Left ventricle myocardium superior (tissue), 1 donor: ENCODE measurements at places on chromosomes 6 and 20.

DNA sequence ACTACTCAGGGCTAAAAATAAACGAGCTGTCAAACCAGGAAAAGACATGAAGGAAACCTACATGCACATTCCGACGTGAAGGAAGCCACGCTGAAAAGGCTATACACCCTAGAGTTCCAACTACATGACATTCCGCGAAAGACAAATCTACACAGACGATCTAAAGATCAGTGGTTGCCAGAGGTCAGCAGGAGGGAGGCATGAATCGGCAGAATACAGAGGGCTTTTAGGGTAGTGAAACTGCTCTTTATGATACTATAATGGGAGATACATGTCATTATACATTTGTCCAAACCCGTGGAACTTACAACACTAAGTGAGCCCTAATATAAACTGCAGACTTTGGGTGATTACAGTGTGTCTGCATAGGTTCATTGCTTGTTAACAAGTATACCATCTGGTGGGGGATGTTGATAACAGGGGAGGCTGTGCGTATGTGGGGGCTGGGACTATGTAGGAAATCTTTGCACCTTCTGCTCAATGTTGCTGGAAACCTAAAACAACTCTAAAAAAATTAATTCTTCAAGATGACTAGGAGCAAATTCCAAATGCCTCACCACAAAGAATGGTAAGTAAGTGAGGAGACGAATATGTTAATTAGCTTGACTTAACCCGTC is 132.2 kb upstream of the CDH4 start:
- DNase-seq: no peak

DNA sequence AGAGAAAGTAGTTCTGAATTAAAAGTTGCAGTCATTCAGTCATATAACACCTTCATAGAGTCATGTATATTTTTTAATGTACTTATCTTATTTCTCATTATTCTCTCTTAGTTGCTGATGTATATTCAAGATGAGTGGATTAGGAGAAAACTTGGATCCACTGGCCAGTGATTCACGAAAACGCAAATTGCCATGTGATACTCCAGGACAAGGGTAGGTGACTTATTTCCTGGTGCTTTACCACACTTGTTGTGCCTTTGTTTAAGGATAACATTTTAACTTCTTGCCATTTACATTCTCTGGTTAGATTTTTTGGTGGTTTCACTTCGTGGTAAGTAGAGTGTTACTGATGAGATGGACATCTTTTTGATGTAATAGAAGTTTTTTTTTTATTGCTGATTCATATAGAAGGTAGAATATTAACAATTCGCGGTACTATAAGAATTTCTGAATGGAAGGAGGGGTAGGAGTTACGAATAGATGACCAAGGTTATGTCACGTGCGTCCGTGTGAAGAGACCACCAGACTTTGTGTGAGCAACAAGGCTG is 120.5 kb downstream of the NCOA3 start:
- no peak for DNase-seq

DNA sequence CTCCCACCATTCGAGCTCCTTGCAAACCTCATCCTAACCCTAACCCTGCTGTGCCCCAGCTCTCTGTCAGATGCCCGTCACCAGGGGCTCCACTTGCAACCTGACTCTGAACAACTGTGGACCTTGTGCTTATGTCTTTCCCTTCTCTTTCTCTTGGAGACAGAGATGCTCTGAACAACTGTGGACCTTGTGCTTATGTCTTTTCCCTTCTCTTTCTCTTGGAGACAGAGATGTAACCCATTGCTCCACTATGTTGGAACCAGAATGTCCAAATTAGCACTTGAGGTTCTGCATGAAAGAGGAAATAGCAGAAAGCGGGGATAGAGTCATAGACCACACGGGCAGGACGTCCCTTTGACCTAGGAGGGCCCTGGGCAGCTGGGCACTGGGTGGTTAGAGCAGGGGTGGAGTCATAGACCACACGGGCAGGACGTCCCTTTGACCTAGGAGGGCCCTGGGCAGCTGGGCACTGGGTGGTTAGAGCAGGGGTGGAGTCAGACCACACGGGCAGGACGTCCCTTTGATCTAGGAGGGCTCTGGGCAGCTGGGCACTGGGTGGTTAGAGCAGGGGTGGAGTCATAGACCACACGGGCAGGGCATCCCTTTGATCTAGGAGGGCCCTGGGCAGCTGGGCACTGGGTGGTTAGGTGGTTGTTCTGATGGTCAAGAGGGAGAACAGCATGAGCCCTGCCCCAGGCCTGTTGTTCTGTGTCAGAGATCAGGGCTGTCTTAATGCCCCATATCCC is 22.2 kb downstream of the PCMTD2 start:
- DNase-seq: no peak

- DNase-seq: no peak
Measured at GRCh38 chr6:40885139-40885774, 153.8 kb downstream of the UNC5CL start.

DNA sequence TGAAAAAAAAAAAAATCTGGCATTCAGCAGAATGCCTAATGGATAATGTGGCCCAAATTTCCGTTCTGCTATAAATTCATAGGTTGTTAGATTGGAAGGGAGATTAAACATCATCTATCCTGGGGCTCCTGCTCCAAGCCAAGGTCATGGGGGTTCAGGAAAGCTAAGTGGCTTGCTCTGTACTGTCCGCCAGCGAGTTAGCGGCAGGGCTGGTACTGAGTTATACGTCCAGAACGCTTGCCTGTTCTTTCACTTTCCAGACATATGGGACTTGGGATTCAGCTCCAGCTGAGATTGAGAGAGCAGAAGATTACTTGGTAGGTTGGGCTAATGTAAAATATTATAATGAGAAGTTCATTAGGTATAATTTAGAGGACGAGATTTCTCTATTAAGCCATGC is 858 bp downstream of the RWDD1 start:
- peak; percentile 37 for DNase-seq

DNA sequence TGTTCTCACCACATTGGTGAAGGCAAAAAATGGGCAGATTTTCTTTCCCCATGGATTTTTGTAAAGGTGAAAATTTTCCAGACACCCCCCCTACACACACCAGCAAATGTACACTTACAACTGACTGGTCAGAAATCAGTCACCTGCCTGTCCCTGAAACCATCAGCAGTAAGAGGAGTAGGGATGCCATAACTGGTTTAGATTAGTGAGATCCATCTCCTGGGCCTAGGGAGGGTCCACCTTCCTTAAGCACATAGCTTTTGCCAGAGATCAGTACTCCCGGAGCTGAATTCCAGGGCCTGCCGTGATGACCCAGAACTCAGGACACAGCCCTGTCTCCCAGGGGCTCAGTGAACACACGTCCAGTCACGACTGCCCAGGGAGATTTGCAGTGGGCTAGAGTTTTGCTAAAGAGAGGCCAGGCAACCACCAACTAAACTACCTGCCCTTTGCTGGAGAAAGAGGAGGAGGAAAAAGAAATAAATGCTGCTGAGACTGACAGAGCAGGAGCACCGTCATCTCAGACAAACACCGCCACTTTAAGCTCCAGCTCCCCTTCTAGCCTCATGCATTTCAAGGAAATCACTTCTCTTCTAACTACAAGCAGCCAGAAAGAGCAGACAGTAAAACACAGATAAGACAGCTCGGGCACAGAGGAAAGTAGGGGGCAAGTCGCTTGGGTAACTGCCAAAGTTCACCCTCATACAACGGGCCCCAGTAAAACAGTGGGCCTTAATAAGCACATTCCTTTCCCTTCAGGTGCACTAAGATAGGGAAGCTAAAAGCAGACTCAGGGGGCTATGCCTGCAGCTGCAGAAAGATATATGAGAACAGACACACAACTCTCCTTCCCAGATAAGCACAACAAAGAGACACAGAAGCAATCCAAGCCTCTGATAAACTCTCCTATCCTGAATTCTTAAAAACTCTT is 82.6 kb upstream of the SPTLC3 start:
- DNase-seq: no peak

GRCh38 chr6:34865107-34865506 is 22.7 kb downstream of the TAF11 start:
- DNase-seq: no peak

- DNase-seq: no peak
Measured at GRCh38 chr6:96878143-96878542, 19.5 kb downstream of the NDUFAF4 start.

DNA sequence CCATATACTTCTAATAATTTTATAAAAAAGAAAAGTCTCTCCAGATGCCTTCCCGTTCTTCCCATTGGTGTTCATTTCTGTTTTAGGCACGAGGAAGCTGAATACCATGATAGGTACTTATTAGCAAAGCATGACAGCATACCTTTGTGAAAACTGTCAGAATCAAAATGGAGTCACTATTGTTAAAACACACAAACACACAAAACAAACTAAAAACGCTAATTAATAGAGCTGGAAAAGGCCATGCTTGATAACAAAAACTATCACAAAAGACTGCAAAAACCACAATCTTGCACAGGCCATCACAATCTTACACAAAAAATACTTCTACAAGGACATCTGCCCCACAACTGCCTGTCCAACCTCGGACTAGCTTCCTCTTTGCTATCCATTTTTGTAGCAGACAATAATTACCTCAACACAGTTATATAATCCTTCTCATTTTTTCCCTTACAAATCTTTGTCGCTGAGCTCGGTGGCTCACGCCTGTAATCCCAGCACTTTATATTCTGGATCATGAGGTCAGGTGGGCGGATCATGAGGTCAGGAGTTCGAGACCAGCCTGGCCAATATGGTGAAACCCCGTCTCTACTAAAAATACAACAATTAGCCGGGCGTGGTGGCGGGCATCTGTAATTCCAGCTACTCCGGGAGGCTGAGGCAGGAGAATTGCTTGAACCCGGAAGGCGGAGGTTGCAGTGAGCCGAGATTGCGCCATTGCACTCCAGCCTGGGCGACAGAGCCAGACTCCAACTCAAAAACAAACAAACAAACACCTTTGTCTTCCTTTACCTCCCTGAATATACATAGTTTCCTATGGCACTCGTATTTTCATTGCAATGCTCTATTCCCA is 3.2 kb upstream of the ABT1 start:
- no peak for DNase-seq

GRCh38 chr20:9068233-9068801 is 570 bp upstream of the PLCB4 start:
- DNase-seq: peak; percentile 79

DNA sequence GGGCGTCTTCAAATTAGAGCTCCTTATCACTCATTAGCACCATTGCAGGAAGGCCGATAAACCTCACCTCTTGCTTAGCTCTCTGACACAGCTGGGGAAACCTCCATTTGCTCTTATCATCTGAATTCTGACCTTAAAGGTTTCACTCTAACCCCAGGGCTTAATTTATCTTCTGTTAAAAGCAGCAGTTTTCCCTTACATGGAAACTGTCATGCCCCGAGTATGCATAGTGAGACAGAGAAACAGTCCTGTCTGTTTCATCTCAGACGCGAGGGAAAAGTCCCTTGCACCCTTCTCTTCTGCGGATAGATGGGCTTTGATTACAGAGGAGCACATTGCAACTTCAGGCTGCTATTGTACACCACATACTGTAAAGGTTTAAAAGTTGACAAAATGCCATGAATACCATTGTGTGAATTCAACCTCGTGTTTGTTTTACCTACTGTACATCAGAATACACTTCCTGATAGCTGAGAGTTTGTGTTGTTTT is 191.5 kb upstream of the BMP2 start:
- DNase-seq: no peak

DNA sequence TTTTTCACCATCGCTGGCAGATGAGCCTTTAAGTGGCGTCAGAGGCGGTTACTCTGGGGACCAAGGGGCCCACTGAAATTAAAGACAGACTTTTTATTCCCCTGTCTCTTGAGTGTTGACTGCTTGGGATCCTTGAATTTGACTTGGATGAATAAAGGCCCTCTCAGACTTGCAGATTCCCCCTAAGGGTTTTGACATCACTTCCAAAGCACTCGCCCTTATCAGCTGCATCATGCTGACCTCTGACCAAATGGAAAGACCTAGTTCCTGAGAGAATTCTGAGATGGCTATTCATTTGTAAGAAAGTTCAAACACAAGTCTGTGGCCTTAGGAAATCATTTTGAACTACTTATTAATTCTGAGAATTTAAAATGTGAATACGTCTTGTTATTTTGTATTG is 13.5 kb upstream of the MOXD1 start:
- peak; percentile 36 for DNase-seq

DNA sequence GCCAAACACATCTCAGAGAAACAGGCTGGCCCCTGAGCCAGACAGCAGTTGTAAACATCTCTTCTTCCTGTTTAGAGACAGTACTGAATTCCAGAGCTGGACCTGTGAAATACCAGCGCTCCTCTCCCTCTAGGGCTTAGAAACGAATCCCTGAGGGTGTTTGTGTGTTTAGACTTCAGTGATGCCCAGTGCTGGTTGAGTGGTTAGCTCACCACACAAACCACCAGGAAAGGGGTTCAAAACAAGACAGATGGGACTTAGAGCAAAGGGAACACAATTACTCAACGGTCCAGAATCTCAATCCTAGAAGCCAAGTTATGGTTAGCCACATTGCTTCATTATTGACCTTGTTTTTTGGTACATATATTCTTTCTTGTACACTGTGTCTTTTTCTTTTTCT is 108.7 kb upstream of the TMEM170B start:
- no peak for DNase-seq

GRCh38 chr6:141326925-141327324 is 805.8 kb upstream of the GJE1 start:
- DNase-seq: no peak

DNA sequence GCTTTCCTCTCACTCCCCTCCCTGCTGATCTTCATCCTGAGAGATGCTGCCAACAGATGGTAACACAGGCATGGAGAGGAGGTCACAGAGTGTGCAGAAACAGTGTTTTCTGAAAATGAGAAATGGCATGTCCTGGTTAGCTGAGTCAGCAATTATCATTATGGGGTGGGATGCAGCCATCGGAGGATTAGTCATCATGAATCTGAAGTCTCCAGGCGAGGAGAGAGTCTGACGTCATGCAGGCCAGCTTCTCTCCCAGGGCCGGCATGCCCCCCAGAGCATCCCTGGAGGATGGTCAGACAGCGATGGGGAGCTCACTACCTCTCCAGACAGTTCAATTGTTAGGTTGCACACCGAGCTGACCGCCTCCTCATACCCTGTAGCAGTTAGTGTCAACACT is 4.7 kb upstream of the GTSF1L start:
- DNase-seq: no peak

DNA sequence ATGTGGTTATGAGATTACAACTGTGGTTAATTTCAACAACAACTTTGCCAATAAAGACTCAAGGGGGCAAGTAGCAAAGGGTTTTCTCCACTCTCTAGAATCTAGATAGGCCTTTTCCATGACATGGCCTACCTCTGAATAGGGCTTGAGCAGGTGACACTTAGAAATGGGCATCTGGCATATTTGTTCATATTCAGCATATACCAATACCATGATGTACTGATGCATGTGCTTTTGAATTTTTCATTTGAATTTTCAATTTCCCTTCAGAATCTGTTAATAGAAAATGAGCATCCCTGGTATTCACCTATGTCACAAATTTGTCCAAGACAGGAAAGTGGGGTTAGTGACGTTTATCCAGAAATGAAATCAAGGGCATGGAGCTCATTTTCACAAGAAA is 757.5 kb upstream of the NRSN1 start:
- DNase-seq: no peak

GRCh38 chr6:96227135-96227534 is 211.4 kb downstream of the FUT9 start:
- DNase-seq: no peak

- DNase-seq: no peak
Measured at GRCh38 chr20:2671977-2672376, 8.0 kb upstream of the IDH3B start.

GRCh38 chr20:6142348-6142993 is 19.6 kb upstream of the FERMT1 start:
- no peak for DNase-seq
